ENCODE measurements at places on chromosomes 1 and 21.
A peak's percentile ranks its signal among the peaks of the same experiment; 100 is the strongest.

DNA sequence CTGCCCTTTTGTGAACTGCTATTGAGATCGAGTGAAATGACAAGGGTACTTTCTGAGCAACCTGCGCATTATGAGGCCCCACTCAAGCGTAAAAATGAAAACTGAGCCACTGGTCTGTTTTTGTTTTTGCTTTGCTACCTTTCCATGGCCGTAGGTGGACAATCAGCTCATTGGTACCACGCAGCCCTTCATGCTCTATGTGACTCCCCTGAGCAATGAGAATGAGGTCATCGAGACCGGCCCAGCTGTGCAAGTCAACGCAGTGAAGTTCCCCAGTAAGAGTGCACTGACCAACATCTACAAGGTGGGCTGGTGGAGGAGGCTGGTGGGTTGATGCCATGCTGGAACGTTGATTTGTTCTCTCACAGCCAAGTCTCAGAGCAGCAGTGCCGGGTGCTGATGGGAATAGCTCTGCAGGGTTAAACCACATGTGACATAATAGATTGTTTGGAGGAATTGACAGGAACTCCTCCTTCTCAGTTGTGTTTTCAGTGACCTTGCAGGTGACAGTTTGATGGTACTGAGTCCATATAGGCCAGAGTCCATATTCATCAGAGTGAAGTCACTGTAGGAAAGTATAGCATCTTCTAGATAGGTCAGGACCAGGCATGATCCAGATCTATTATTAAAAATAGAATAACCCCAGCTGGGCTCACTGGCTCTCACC is 170.3 kb downstream of the VPS13D start:
- no peak for DNase-seq

DNA sequence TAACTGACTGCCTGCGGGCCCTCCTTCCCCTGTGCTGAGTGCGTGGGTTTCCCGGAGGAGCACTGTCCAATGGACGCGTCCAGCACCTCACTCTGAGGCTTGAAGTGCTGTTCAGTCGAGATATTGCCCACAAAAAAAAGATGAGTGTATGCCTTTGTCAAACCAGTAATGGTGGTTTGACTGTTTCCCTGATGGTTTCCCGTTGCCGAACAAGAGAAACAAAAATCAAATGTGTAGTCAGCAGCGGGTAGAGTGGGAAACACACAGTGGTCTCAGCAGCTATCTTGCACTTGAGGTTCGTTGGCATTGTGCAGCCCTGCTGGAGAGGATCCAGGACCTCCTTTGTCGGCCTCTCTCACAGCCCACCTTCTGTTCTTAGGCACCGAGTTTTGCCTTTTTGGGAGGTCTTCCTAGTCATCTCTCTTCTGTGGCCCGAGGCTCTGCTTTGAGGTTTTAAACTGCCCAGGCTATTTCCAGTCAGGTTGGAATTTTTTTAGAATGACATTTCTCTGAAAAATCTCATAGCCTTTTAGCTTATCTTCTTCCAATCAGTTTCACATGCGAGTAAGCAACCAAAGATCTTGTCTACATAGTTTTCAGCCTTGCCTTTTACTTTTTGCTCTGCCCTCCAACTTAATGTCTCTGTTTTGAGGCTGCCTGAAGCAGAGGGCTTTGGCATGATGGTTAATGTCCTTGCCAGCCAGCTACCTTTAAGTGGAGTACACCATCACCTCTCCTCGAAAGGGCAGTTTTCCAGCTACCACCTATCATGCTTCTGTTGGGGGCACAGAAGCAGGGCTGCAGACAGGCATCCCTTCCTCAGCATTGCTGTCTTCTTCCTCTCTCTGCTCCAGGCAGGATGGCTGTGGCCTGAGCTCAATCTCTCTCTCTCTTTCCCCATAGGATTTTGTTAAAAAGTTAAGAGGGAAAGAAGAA is 132.3 kb downstream of the URB2 start:
- DNase-seq, result no peak

- DNase-seq, result no peak
Measured at GRCh38 chr1:244176201-244176600, 125.1 kb downstream of the ZBTB18 start.

DNA sequence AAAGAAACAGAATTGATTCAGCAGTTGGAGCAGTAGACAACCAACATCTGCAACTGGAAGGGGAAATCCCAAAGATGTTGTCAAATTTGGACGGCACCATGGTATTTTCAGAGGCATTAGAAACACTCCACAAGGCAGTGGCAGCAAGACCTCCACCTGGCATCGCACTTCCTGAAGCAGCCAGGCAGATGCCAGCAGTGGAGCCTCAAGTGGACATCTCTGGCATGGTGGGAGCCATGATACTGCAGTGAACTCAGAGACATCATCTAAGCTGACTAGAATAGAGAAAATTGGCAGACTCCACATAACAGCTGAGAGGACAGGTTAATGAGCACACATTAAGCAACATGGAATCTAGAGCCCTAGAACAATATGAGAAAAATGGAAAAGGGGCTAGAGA is 33.9 kb upstream of the RGS8 start:
- no peak for DNase-seq

DNA sequence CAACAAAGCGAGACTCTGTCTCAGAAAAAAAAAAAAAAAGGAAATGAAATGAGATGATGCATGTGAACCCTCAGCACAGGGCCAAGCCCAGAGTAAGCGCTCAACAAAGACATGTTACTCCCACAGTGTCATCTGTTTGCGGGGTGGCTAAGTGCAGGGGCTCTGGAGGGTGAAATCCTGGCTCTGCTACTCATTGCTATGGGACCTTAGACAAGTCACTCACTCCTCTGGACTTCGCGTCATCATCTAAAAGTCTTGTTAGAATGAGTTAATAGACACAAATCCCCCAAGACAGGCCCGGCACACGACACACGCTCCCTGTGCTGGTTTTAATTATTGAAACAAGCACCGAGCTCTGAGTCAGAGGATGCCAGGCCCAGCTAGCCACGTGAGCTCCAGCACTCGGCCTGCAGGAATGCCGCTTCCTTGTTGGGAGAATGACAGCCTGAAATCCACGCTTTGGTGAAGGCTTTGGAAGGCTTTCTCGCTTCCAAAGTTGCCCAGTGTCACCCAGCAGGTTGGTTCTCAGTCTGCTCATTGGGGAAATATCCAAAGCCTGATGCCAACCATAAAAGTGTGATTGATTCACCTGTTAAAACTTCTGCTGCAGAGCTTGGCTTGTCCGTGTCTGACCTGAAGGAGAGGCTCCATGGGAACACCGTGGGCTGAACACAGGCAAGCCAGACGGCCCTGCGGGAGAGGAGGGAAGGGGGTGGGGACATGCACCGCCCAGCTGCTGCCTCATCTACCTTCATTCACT is 36.7 kb upstream of the TARDBP start:
- DNase-seq, result no peak

- DNase-seq, result no peak
Measured at GRCh38 chr1:24564695-24565094, 8.8 kb downstream of the NCMAP start.

DNA sequence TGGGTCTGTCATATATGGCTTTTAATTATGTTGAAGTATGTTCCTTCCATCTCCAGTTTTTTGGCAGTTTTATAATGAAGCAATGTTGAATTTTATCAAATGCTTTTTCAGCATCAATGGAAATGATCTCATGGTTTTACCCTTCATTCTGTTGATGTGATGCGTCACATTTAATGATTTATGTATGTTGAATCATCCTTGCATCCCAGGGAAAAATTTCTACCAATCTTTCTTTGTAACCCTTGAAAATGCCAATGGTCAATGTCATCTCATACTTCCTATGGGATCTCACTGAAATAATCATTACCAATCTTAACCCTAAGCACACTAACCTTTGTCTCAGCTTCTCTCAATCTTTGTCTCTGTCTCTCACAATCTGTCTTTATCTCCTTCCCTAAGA is 1004.0 kb downstream of the KCNT2 start:
- DNase-seq, result no peak

DNA sequence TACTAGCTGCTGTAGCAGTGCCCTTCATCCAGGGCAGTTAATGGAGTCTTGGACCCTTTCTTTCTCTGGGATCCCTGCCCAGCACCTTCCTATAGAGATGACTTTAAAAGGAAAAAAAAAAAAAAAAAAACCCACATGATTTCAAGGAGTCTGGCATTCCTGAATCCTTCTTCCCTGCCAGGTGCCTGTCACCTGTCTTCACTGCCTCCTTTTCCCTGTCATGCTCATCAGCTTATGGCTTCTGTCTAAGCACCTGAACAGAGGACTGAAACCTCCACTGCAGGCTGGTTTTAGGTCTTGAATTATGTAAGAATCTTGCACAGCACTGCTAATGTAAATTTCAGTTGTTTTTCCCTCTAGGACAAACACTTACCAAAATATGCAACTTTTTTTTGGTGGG is 24.9 kb downstream of the PPT1 start:
- DNase-seq, result no peak

- DNase-seq, result no peak
Measured at GRCh38 chr1:205970486-205970885, 27.2 kb upstream of the SLC26A9 start.

DNA sequence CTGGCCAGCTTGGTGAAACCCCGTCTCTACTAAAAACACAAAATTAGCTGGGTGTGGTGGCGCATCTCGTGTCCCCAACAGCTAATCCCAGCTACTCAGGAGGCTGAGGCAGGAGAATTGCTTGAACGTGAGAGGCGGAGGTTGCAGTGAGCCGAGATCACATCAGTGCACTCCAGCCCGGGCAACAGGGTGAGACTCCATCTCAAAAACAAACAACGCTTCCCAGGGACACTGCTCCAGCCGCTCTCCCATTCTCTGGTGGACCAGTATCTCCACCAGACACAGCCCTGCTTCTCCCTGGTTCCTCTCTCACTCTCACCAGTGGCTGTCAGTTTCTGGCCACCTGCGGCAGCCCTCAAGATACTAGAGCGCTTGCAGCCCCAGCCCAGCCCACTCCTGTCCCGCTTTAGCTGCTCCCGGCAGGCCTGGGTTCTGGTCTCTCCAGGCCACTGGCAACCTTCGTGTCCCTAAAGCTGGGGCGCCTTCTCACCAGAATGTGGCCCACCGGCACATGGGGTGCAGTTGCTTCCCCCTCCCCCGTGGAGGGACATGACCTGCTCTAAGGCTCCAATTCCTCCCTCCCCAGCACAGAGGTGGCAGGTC is 20.9 kb upstream of the LRRC47 start:
- no peak for DNase-seq

DNA sequence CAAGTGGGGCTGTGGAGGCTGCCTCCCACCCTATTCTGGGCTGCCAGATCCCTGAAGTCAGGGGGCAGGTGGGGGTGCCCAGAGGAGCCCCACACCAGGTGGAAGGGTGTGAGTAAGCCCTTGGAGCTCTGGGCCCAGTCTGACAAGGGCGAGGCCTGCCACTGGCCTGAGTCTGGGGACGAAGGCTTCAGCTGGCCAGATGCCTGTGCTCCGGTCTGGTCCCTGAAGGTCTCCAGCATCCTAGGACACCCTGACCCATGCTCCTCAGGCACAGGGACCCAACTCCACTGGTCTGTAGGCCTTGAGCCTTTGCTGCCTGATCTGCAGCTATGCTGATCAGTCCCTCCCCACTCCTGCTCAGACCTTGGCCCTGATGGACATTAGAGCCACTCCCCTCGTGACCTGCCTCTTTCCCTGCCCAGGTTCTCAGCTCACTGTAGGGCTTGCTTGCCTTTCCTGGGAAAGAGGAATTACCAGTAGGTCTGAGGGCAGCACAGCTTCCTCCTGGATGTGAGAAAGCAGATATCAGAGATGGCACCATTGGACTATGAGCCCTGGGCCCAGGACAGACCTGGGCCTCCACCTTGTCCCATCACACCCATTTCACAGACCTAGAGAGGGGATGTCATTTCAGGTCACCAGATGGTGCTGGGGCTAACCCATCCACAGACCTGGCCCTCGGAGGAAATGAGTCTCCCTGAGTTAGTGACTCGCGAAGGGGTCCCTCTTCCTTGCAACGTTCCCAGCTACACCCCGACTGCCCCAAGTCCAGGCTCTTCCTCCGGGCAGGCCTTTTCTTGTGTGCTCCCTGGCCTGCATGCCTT is 32.8 kb upstream of the CSF3R start:
- no peak for DNase-seq

DNA sequence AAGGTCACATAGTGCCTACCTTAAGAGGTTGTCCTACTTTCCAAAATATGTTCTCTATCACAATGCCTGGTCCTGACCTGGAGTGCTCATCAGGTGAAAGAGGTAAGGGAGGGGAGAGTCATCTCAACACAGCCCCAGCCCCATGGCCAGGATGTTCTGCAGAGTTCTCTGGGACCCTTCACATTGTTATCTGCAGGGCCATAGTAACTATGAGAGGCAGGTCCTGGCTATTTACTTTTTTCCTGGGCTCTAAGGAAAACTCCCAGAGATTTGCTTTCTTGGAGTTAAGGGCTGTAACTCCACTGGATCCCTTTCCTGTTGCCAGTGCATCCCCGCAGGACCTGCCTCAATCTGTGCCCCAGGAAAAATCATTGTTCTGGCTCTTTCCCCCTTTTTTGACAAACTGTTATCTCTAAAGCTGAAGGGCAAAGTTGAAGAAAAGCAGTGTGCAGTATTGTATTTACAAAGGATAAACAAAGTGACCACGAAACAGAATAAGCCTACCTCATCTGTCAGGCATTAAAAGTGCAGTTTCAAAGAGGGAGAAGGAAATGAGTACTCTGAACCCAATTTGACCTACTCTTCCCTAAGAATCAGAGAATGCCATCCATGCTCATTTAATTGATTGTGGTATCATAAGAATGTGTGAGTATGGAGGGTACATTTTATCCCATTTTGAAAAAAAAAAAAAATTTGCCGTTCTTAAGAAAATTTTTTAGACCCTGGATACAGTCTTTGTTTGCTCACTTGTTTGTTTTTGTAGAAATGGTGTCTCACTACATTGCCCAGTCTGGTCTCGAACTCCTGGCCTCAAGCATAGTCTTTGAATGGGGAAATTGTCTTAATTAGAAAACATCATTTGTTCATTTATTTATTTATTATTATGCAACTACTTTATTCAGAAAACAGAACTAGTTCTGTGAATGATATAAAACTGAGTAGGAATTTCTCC is 149.6 kb downstream of the RHOU start:
- peak; percentile 28 for DNase-seq

GRCh38 chr1:53138991-53139884 is 3.2 kb downstream of the SLC1A7 start:
- no peak for DNase-seq

DNA sequence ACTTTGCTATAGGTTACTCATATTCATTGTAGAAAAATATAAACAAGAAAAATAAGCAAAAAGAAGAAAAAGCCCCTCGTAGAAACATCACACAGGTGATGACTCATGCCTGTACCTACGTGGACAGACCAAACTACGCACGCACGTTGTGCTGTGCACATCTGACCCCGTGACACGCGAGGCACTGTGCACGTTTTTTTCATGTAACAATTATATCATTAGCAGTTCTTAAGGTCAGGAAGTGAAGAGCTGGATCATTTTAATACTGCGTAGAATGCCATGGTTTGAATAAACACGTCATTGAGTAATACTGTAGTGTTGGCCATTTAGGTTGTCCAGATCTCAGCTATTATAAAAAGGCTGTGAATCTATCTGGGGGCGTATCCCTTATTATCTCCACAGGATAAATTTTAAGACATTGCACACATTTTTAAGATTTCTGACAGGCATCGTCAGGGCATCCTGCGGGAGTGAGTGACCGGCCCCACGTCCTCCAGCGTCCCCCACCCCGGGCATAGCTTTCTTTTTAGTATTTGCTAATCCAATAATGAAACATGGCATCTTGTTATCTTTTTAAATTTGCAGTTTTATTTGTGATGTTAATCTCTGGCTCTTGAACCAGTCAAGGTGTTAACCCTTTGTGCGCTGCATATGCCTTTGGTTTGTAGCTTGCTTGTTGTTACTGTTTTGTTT is 23.4 kb upstream of the ADARB1 start:
- no peak for DNase-seq

- no peak for DNase-seq
Measured at GRCh38 chr1:64511044-64511443, 41.1 kb downstream of the CACHD1 start.
